ENCODE measurements at places on chromosomes 3 and 15.

DNA sequence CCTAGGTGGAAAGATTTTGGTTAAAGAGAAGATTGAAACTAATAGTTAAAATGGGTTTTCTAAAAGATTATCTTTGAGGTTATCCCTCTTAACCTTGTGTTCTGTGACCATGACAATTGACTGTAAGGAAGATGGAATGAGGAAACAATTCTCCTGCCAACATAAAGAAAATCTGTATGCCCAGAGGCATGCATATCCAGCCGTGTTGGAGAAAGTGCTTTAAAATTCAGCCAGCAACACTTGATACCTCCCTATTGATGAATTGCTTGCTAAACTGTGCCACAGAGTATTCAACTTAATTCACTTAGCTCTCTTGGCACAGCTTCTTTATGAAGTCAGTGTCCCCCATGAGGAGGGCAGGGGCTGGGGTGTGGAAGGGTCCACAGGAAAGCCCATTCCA lies 203.5 kb downstream of the UBE2E2 start:
- DNase-seq, result no peak
- no peaks in the 10 kb centered on the region for H3K27me3 ChIP-seq
- H3K27ac ChIP-seq, result no peak overlapping the region
- peaks cover 4% of the 10 kb centered on the region for H3K4me1 ChIP-seq
- H3K4me3 ChIP-seq, result no peak overlapping the region

- H3K27ac ChIP-seq, result no peak overlapping the region
- H3K36me3 ChIP-seq, result peaks cover 93% of the 10 kb centered on the region
- no peaks in the 10 kb centered on the region for H3K4me1 ChIP-seq
- no peaks in the 10 kb centered on the region for H3K27me3 ChIP-seq
- H3K4me3 ChIP-seq, result no peak overlapping the region
Measured at GRCh38 chr15:42226648-42227047, 18.5 kb upstream of the VPS39 start.

- no peaks in the 10 kb centered on the region for H3K36me3 ChIP-seq
- no peak overlapping the region for H3K4me3 ChIP-seq
- no peaks in the 10 kb centered on the region for H3K4me1 ChIP-seq
- DNase-seq, result no peak
Measured at GRCh38 chr3:22288756-22289155, 537.7 kb upstream of the ZNF385D start.

GRCh38 chr3:62361261-62361660 lies 12.1 kb downstream of the FEZF2 start:
- H3K4me3 ChIP-seq, result no peak overlapping the region
- no peak for DNase-seq
- H3K27me3 ChIP-seq, result peaks cover 9% of the 10 kb centered on the region
- no peaks in the 10 kb centered on the region for H3K36me3 ChIP-seq
- H3K27ac ChIP-seq, result no peak overlapping the region
- no peaks in the 10 kb centered on the region for H3K4me1 ChIP-seq

GRCh38 chr3:30526031-30526430 lies 80.4 kb upstream of the TGFBR2 start:
- no peak overlapping the region for H3K27ac ChIP-seq
- peaks cover 29% of the 10 kb centered on the region for H3K4me1 ChIP-seq
- no peaks in the 10 kb centered on the region for H3K36me3 ChIP-seq
- no peaks in the 10 kb centered on the region for H3K27me3 ChIP-seq

DNA sequence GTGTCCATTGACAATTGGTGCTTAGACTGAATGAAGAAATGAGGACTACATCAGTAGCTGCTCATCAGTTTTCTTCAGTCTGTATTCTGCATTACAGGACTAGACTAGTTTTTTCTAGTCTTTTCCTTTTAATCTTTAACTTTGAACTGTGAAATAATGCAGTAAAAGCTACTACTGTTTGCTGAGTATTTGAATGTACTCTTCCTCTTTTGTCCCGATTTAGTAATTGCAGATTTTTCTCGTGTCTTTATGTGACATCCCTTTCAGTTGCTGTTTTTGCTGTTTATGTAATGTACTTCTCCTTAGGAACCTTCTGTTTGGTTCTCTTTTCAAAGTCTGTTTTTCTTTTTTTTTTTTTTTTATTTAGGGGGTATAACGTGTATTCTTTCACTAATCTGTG lies 17.4 kb downstream of the MFSD1 start:
- peaks cover 79% of the 10 kb centered on the region for H3K36me3 ChIP-seq
- H3K27ac ChIP-seq, result no peak overlapping the region
- H3K27me3 ChIP-seq, result no peaks in the 10 kb centered on the region
- H3K4me1 ChIP-seq, result no peaks in the 10 kb centered on the region
- no peak for DNase-seq
- H3K4me3 ChIP-seq, result no peak overlapping the region

- no peaks in the 10 kb centered on the region for H3K4me1 ChIP-seq
- no peaks in the 10 kb centered on the region for H3K36me3 ChIP-seq
- no peak for DNase-seq
- no peak overlapping the region for H3K27ac ChIP-seq
Measured at GRCh38 chr3:162845918-162846317, 1349.3 kb downstream of the OTOL1 start.

DNA sequence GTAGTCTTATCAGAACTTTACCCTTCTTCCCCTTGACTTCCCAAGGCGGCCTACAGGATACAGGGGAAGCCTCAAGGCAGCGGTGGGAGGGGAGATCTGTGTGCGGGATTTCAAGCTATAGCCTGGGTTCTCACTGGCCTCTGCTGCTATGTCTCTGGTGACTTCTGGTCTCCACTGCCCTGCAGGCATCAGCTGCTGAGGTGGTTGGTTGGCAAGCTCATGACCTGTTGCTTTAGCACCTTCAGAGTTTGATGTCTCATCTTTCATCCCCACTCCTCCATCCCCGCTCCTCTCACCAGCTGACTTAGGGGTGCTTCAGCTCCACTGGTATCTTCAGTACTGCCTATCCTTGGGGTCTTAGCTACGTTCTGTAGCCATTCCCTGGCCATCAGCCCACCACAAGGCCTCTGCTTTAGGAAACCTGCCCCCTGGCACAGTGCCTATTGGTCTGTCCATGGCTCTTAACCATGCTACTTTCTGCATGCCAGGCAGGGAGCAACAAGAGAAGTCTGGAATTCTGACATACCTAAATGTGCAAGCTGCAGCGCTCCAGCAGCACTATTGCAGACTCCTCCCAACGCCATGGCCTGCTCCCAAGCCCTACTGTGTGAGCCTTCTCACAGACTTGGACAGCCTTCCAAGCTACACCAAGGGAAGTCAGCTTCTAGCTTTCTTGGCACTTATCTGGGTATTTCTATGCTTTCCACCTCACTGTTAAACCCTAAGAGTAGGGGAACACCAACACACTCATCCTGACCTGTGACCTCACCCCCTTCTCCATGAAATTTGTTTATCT lies 1.8 kb upstream of the YEATS2 start:
- no peak overlapping the region for H3K4me3 ChIP-seq
- peaks cover 15% of the 10 kb centered on the region for H3K4me1 ChIP-seq
- H3K36me3 ChIP-seq, result no peaks in the 10 kb centered on the region
- DNase-seq, result no peak
- no peaks in the 10 kb centered on the region for H3K27me3 ChIP-seq
- H3K27ac ChIP-seq, result no peak overlapping the region

DNA sequence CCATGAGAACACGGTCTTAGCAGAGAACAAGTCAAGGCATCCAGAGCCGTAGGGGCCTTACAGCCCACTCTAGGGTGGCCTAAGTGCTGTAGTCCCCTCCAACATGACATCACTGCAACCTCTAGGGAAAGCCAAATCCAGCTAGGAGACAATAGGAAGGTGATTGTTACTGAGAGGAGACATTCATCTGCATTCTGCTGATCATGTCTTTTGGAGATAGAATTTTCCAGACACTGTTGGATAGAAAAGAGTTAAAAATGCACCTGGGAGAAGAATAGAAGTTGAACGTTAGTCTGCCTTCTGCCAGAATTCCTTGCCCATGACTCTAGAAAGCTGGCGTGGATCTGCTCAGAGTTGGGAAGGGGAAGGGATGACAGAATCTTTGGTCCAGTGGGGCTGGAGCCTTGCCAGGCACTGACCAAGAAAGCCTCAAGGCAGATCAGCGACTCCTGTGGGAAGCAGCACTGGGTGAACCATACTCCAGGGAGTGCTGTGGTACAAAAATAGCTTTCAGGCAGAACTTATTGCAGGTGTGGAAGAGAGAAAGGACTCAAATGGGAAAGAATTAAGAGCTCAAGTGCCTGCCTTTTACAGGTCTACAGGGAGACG lies 44.8 kb upstream of the RAF1 start:
- no peaks in the 10 kb centered on the region for H3K4me1 ChIP-seq
- no peak for DNase-seq
- H3K36me3 ChIP-seq, result no peaks in the 10 kb centered on the region
- no peaks in the 10 kb centered on the region for H3K27me3 ChIP-seq

DNA sequence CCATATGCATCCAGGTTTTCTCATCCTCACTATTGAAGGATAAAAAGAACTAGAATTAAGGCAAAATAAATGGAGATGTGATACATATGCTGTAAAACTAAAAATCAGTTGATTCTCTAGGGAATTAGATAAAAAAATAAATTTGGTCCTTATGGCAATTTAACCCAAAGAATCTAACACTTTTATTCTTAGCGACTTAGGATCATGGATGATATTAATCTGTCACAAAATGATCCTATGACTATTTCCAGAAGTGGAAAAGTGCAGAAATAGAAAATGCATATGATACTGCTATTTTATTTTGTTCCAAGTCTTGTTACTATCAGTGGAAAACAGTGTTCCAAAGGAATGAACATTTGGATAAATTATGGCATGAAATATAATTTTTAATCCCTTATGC lies 746.3 kb downstream of the ROBO2 start:
- H3K4me3 ChIP-seq, result no peak overlapping the region
- no peak for DNase-seq
- H3K36me3 ChIP-seq, result no peaks in the 10 kb centered on the region
- no peaks in the 10 kb centered on the region for H3K4me1 ChIP-seq
- no peaks in the 10 kb centered on the region for H3K27me3 ChIP-seq

DNA sequence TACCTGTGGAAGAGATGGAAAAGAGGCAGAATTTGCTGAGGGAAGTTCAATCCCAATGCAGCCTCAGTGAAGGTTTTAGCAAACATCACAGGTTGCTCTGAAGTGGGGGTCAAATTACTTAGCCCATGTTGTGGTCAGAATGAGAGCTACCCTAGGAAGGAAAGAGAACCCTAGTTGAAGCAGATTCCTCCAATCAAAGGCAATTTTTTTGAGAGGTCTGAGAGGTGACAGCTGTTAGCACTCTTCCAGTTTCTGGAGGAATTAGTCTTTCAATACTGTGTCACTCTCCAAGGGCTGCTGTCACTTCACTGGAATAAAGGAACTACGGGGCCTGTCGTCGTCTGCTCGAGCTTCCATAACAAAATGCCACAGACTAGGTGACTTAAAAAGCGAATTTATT lies 584.2 kb upstream of the DPPA4 start:
- DNase-seq, result no peak
- H3K27me3 ChIP-seq, result no peaks in the 10 kb centered on the region
- H3K27ac ChIP-seq, result no peak overlapping the region
- no peaks in the 10 kb centered on the region for H3K36me3 ChIP-seq

- DNase-seq, result no peak
- no peak overlapping the region for H3K4me3 ChIP-seq
- H3K4me1 ChIP-seq, result no peaks in the 10 kb centered on the region
- H3K27ac ChIP-seq, result no peak overlapping the region
- H3K36me3 ChIP-seq, result no peaks in the 10 kb centered on the region
- H3K27me3 ChIP-seq, result no peaks in the 10 kb centered on the region
Measured at GRCh38 chr15:43931119-43931518, 104.3 kb downstream of the WDR76 start.

DNA sequence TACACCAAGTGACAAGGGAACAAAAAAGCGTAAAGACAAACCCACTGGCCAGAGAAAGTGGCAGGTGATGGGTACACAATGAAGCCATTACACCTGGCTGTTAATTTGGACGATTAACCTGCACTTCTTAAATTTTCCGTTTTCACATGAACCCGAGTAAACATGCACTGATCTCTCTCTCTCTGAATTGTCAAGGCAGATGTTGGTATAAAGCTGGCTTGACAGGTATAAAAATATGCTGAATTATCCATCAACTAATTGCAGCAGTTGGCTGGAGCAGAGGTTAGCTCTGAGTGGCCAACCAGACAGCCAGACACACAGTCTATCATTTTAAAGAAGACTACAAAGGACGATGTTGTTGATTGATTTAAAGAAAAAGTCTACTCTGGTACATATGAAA lies 561.7 kb upstream of the ALCAM start:
- H3K4me3 ChIP-seq, result no peak overlapping the region
- no peaks in the 10 kb centered on the region for H3K27me3 ChIP-seq
- H3K36me3 ChIP-seq, result no peaks in the 10 kb centered on the region
- H3K27ac ChIP-seq, result no peak overlapping the region
- no peak for DNase-seq

DNA sequence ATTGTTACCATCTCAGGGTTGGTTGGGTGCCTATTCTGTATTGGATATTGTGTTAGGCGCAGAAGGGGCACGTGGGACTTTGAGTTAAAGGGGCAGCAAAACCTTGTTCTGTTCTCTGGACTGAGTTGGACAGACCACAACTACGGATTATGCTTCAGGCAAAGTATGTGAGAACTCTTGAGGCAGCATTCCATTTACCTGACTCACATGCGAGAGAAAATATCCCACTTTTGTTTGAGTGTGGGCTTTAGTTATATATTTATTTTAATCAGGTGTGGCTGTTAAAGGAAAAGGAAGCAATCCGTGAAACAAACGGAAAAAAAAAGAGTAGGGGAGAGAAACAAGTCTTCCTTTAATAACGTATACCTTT lies 627 bp upstream of the PLS1 start:
- H3K4me3 ChIP-seq, result peak overlapping the region; percentile 69
- DNase-seq, result no peak
- H3K4me1 ChIP-seq, result no peaks in the 10 kb centered on the region
- H3K36me3 ChIP-seq, result no peaks in the 10 kb centered on the region

Measured in upper lobe of right lung (tissue), 1 donor.